NCI-H2107 (cell line): ENCODE measurements at places on chromosomes 6 and 20.

- no peak for DNase-seq
Observed at GRCh38 chr20:32333988-32334885, 23.9 kb upstream of the ASXL1 start.

DNA sequence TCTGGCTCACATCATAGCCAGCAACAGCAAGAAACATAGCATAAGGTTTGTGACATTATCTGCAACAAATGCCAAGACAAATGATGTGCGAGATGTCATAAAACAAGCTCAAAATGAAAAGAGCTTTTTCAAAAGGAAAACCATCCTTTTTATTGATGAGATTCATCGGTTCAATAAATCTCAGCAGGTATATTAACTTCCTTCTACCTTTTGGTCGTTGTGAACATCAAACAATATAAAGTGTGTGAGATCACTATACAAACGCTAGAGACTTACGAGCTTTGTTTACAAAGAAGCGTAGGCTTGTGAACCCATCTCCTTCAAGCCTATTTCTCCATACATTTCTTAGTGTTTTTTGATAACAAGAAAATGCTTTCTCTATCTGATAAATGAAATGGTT, 3.5 kb downstream of the WRNIP1 start:
- no peak for DNase-seq

DNA sequence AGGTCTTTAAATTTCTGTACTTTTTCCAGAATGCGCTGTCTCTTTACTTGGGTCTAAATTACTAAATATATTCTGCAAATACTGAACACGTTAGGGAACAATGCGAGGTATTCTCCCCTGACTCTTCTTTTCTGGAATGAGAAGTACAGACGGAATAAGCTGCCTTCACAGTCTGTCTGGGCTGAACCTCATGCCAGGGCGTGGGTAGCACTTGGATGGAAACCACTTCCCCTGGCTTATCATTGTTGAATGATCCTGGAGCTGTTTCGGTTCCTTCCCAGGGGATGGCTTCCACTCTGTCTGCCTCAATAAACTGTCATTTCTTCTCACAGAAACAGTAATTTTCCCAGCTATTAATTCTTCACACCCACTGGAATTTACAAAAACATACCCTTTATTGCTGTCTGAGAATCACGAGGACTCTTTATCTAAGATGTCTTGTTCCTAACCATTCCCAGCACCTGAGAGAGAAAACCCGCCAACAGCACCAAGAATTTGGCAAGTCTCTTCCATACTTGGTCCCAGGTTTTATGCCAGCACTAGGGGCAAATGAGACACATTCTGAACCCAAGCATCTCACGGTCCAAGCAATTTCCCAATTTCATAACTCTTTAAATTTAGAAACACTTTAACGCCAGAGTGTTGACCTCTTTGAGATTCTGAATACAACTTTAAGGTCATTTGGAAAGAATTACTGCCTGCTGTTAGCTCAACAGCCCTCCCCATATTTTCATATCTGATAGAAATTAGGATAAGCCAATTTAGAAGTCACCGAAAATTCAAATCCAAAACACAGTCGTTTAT, 43.2 kb upstream of the ADGRF5 start:
- no peak for DNase-seq

GRCh38 chr6:30480536-30481156, 8.7 kb upstream of the HLA-E start:
- no peak for DNase-seq

GRCh38 chr20:8535403-8536261, 403.6 kb downstream of the PLCB1 start:
- DNase-seq = no peak

GRCh38 chr6:45854149-45854742, 161.4 kb downstream of the CLIC5 start:
- no peak for DNase-seq

GRCh38 chr6:32882879-32883250, 28.9 kb downstream of the PSMB9 start:
- DNase-seq = no peak

DNA sequence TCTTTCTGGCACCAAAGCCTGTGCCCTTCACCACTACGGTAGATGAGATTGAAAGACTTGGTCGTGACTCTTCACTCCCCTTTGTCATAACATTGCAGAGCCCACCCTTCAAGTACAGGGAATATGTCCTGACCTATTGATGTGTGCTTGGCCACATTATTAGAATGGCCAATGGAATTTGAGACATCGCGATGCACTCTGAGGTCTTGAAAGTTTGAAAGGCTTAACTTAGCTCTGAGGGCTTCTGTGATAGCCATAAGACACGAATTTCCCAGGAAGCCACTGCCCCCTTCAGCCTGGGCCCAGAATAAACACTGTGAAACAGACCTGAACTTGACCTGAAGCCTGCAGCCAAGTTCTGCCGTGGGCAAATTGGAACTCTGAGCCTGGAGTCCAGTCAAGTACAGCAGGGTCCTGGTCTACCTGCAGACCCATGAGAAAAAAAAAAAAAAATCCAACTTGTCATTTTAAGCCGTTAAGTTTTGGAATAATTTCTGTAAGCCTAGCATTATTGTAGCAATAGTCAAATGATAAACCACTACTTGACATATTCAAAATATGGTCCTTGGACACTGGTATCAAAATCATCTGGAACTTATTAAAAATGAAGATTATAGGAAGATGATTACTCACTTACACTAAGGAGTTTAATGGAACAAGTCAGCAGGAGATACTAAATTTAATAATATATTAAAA, 36.9 kb upstream of the TRAF3IP2 start:
- no peak for DNase-seq

DNA sequence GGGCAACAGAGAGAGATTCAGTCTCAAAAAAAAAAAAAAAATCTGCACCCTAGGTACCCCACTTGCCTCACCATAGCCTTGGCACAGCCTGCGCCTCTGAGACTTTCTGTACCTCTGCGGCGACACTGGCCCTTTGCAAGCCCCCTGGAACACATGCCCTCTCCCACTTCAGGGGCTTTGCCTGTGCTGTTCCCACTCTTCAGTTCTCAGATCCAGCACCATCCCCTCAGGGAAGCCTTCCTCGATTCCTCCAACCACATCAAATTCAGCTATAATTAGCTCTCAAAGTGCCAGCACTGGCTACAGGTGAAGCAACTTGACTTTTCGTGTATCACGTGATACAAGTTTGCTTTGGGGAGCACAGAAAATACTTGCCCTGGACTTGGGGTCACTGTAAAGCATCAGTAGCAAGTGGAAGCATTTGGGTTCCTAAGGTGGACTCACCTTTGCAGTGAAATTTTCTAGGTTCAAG, 2.1 kb upstream of the UBE2V1 start:
- DNase-seq = no peak

DNA sequence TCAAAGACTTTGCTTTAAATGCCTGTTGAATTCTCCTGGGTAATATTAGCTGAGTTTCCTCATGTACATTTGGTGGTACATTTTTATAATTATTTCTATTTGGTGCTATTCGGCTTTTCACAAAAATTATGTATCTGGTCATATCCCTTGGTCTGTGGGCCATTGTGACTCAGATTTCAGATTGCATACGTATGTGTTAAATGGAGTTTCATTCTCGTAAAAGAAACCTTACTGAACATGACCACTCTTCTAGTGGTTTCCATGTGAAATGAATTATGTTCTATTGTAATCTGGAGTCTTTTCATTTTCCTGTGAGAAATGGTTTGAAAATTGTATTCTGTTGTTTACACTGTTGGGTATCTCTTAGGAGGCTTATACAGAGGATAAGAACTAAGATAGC, 386.2 kb upstream of the FLRT3 start:
- no peak for DNase-seq

GRCh38 chr6:33193619-33194018, 1.4 kb upstream of the COL11A2 start:
- no peak for DNase-seq

DNA sequence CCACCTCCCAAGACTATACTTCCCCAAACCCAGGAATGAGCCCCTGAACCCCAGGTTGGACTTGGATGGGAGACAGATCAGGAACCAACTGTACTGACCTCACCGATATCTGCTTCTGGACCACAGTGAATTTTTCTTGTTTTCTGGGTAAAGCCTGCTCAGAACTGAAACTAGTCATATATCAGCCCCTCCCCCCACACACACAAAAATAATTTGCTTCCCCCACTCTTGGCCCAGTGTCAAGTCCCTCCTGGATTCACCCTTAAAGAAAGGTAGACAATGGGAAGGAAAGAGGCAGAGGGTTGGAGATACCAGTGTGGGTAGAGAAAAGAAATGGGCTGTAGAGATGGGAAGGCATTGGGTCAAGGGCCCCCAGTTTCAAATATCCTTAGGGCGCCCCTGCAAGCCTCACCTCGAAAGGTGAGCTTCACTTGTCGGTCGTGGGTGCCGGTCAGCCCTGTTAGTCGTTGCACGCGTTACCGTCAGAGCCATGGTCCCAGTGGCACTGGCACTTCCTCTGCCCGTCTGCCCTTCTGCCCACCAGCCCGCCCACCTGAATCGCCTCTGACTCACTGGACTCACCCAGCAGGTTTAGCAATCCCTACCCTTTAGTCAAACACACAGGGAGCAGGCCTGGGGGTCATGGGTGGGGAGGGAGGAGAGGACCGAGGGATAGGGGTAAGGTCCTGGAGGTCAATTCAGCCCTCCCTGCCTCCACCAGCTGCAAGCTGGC, 8.5 kb upstream of the SPAG4 start:
- DNase-seq = no peak

GRCh38 chr6:88619951-88620350, 343.5 kb downstream of the RNGTT start:
- no peak for DNase-seq

- DNase-seq = no peak
Observed at GRCh38 chr20:47349365-47350180, 6.9 kb downstream of the ZMYND8 start.
